Hematopoietic multipotent progenitor cell treated with erythropoietin and hydrocortisone succinate and interleukin-3 and kit ligand, for 15 days (in vitro differentiated cells): ENCODE measurements at places on chromosomes 16 and 17.

- no peak for DNase-seq
These were observed 6.7 kb upstream of the KRT31 start for GRCh38 chr17:41404024-41404671.

DNA sequence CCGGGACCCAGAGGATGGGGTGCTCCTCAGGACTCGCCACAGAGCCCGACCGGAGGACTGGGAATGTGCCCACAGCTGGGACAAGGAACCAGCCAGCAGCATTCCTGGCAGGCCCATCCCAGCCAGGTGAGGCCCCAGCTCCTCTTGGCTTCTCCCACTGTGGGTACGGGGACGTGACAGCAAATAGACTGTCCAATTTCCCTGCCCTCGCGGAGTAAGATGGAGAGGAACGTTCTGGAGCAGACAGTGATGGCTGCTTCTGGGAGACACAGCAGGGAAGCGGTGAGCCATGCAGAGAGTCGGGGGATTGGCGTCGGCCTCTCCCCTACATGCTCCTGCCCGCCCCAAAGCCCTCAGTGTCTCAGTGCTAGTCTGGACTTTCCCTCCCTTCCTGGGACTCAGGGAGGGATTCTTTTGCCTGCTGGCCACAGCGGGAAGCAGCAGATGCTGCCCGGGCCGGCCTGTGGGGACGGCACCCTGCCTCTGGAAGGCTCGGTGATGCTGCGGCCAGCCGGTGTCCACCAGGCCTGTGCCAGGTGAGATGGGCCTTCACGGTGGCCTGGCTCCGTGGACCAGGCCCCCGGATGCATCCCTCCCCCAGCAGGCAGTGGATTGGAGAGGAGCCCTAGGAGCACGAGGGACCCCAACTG, 89.1 kb downstream of the SEC14L1 start:
- no peak for DNase-seq

GRCh38 chr16:11329071-11329491, 16.2 kb upstream of the RMI2 start:
- no peak for DNase-seq

DNA sequence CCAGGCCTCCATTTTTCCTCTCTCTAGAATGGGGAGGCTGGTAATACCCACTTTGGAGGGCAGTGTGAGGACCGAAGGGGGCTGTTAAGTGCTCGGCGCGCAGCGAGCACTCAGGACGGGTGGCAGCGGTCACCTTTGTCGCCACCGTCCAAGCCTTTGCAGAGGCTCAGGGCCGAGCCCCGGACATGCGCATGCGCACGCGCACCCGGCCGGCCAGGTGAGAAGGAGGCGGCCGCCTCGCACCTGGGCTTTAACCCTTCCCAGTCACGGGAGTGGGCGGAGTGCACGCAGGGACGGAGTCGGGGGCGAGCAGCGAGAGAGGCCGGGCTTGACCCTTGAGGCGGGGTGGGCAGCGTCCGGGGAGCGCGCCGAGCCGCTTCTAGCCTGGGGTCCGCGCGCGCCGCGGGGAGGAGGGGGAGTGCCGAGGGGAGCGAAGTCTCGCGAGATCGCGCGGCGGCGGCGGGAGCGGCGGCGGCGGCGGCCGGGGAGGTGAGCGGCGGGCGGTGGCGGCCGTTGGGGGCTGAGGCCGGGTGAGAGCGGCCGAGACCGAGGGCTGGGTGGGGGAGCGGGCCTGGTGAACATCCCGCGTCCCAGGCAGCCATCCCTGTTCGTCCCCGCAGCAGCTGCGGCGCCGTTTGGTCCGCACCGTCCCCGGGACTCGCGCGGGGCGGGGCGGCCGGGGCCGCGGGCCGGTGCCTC, at the start of gene MRTFB:
Gene MRTFB, plus strand, starts transcription at position 443 of the 699 bp plus-strand sequence. CDS start 69,288 bp downstream, outside the sequence.
- DNase-seq, result peak; percentile 64

- no peak for DNase-seq
These were observed 37.8 kb downstream of the CDH8 start for GRCh38 chr16:61998460-61998859.
